ENCODE measurements at places on chromosomes 16 and 17. TPM values are rescaled to one million over a fixed set of nuclear protein-coding genes. Genes with fewer than 3 reads are reported as not detected.

- no peak for DNase-seq
These were observed 97.3 kb downstream of the SALL1 start for GRCh38 chr16:51053775-51054174.

DNA sequence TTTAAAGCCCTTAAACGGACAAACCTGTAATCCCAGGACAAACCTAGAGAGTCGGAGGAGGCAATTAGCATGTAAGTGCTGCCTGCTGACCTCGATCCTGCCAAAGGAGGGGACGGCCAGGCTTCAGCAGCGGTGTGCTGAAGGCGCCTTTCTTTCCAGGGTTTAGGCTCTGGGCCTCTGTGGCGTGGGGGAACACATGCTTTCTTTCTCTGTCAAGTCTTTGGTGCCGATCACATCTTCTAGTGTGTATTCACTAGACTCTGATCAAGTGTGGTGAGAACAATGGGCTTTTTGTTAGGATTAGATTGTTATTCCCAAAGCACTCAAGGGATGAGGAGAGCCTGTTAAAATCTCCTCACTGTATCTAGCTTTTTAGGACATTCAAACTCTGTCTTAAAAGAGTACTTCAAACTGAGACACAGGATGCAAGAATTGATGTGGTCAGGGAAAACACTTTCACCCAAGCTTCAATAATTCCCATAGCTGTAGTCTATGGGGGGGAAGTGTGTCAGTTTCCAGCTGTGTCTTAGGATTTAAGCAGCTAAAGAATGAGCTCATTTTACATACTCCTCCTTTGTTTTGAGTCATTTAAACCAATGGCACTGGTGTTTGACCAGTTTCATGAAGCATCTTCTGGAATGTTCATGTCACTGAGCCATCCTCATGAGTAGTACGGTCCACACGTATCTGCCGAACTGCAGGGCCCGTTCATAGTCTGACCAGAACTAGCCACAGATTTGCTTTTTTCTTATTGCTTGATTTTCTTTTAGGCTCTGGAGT, 51.2 kb downstream of the RPA1 start:
- no peak for DNase-seq

Gene KRT28
- total RNA-seq: not detected

GRCh38 chr16:66988197-66988788, at the start of gene CES4A:
TSS of gene CES4A (plus strand) at chr16:66988589. CDS start at chr16:66988773, 184 bp downstream.
- no peak for DNase-seq

- no peak for DNase-seq
These were observed 4.6 kb downstream of the FOXJ1 start for GRCh38 chr17:76136276-76137000.

Gene TP53TG3D
- not detected for total RNA-seq

Gene TBX21
- total RNA-seq: 0.77 TPM

DNA sequence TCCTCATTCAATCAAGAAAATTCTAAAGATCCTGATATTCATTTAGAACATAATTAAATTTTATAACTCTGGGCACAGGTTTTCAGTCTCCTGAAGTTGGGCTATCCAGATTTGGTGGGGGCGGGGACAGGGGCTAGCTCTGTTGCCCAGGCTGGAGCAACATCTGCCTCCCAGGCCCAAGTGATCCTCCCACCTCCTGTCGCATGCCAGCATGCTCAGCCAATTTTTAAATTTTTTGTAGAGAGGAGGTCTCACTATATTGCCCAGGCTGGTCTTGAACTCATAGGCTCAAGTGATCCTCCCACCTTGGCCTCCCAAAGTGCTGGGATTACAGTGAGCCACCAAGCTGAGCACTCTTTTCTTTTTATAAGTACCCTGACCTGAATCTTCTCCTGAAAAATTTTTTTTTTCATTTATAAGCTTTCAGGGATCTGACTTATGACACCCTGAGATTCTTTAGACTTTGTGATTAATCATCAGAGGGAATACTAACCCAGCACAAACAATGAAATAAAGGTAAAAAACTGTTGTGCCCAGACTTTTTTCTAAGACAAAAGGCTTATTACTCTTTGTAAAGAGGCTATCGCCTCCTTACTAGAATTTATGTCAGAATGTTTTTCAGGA, 62.6 kb downstream of the TUBD1 start:
- no peak for DNase-seq
